ENCODE measurements at places on chromosomes 2 and 18.
A peak's percentile ranks its signal among the peaks of the same experiment; 100 is the strongest.

DNA sequence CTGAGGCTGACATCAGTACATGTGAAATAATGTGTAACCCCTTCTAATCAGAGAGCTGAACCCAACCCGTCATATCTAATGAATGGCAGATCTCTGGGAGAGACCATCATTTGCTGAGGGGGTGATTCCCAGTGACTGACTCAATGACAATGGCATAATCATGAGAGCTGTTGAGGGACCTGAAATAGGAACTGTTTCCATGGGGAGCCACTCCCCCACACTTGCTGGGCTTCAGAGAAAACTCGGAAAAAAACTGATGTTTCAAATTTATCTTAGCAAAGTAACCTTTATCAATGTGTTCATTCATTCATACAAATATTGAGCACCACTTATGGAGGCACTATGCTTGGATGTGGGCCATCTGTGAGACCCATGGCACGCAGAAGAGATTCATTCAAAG, 93.4 kb upstream of the ZBTB14 start:
- DNase-seq = no peak

DNA sequence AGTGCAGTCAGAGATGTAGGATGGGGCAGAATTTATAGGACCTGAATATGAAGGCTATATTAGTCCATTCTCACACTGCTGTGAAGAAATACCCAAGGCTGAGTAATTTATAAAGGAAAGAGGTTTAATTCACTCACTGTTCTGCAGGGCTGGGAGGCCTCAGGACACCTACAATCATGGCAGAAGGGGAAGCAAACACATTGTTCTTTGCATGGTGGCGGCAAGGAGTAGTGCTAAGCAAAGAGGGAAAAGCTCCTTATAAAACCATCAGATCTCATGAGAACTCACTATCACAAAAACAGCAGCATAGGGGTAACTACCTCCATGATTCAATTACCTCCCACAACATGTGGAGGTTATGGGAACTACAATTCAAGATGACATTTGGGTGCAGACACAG, 76.8 kb upstream of the MSTN start:
- DNase-seq = no peak

DNA sequence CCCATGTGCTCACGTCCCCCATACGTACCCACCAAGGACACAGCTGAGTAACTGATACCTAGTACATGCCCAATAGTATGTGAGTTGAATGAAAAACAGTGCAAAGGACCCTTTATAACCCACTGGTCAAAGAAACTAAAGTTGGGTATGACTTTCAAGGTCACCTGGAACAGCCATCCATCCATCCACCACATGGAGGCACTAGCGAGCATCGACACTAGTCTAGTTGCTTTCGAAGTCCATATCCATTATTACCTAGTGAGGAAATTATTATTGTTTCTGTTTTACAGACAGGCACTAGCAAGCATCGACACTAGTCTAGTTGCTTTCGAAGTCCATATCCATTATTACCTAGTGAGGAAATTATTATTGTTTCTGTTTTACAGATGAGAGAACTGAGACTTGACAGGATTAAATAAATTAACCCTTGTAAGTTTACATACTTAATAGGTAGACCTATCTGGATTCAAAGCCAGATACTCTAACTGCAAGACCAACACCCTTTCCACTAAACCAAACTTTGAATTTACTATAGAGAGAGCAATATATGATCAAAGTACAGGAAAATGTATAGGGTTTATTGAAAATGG, 233.7 kb downstream of the METTL4 start:
- DNase-seq = peak; percentile 34

DNA sequence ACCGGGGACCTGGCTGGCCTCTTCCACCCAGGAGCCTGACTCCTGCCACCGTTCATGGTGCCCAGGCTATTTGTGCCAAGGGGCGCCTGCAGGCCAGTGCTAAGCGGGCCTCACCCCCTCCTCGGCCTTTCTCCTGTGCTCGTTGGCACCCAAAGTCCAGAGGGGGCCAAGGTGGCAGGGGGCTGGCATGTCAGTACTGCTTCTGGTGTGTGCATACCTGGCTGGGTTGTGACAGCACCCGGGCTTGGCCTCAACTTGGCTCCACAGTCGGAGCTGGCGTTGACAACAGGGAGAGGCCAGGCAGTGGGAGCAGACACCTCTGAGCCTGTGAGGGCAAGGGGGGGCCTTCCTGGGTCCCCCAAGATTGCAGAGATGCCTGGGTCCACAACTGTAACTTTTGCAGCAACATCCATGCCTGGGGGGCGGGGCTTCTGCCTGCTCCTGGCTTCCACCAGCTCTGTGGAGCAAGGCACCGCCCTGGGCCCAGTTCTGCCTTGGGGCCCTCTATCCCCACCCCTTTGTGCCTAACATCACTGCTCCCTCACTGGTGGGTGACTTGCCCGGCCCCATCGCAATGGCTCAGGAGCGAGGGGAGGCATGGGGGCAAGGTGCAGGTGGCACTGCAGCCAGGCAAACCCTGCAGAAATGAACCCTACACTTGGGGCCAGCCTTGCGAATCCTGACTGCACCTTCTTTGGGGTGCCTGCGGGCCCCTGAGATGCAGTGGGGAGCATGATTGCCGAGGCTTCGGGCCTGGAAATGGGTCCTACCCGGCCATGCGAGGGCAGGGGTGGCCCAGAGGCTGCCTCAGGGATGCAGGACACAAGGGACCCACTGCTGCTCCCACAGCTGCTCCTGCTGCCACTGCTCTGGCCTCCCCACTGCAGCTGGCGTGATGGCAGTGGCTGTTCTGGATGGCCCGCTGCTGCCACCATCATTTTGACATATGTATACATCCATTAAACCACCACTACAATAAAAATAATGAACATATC, 35.9 kb downstream of the PTPN4 start:
- DNase-seq = no peak

DNA sequence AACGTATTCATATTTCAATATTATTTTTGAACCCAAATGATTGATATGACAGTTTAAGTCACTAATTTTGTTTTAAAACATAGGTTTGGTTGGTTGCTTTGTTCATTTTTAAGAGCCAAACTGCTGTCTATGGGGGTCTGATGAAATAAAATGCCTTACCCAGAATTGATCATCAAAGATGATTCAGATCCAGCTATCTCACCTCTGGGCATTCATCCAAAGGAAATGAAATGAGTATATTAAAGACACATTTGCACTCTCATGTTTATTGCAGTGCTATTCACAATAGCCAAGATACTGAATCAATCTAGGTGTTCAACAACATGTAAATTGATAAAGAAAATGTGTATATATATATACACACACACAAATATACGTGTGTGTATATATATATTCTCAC, 326.9 kb upstream of the GULP1 start:
- no peak for DNase-seq

DNA sequence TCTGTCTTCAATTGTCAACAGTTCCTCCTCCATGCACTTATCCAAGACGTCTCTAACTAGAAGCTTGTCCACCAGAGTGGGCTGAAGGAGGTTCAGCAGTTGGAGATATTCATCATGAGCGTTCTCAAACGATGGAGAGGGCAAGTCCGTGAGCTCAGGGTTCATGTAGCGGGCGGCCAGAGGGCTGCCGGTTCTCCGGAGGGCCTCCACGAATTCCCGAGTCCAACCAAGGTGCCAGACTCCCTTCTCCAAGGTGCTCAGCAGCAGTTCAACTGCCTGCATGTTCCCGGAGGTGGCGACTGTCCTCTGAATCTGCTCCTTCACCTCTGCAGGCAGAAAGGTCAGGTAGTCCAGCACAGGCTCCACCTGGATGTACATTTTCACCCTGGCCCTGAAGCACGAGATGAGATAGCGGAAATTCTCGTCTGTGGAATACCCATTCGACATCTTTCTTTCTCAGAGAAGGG, 590 bp downstream of the IFIH1 start:
- peak; percentile 65 for DNase-seq

DNA sequence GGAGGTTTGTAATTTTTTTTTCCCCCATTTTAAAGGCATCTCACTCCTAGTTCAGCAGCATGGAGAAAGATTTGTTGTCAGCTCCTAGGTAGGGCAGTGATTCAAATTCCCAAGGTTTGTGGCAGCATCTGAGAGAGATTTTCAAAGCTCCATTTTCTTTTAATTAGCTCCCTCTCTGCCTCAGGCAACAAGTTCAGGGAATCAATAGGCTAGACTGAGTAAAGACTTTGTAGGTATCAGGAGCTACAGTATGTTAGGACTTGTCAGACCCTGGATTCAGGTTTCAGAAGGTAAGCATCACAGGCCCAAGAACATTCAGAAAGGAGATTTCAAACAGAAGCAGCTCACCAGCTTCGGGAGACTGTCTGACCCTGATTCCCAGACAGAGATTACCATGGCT, 273.3 kb upstream of the ERBB4 start:
- no peak for DNase-seq

GRCh38 chr2:183037074-183037552, 1.1 kb downstream of the NCKAP1 start:
- DNase-seq = no peak

DNA sequence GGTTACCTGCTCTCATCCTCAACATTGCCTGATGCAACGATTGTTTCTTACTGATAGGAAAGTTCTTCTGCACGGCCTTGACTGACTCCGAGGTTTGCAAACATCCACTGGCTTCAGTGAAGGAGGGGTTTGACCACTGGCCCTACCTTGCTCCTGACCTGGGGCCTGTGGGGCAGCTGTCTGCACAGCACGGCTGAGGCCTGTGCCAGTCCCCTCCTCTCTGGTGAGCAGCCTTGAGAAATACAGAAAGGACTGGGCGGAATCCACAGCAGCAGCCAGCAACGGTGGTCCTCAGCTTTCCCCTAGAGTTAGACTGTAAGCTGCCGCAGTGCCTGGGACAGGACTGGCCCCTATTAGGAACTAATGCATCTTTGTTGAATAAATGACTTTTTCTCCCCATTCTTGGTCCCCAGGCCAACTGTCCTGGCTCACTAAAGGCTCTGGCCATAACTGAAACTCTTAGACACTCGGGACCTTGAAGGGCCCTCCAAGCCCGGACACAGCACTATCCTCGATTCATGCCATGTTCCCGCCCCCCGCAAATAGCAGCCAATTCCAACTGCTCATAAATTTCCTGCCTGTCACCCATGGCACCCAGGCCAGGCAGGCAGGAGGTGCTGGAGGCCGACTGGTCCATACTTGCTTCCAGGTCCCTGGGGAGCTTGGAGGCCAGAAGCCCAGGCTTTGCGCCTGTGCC, 26.7 kb downstream of the ATOH8 start:
- DNase-seq = no peak

DNA sequence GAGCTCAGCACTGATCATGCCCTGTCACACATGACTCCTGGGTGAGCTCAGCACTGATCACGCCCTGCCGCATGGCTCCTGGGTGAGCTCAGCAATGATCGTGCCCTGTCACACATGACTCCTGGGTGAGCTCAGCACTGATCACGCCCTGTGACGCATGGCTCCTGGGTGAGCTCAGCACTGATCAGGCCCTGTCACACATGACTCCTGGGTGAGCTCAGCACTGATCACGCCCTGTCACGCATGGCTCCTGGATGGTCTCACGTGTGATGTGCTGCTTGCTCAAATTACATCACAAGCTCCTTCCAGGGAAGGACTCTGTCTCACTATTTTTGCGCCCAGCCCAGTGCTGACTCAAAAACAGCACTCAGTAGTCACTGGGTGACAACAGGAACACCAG, 258.0 kb downstream of the HDAC4 start:
- DNase-seq = no peak

- DNase-seq = peak; percentile 87
These were observed 19.9 kb upstream of the CABYR start for GRCh38 chr18:24118750-24119577.

- no peak for DNase-seq
These were observed 3.7 kb downstream of the SERPINB5 start for GRCh38 chr18:63480476-63480875.

- no peak for DNase-seq
These were observed 1202.8 kb upstream of the ACVR2A start for GRCh38 chr2:146642066-146642465.

- no peak for DNase-seq
These were observed 285.3 kb downstream of the RAD51AP2 start for GRCh38 chr2:17232776-17233556.

GRCh38 chr2:218536804-218537494, 31.2 kb downstream of the USP37 start:
- DNase-seq = no peak

- DNase-seq = no peak
These were observed 45.2 kb downstream of the SLC30A6 start for GRCh38 chr2:32210767-32211408.

GRCh38 chr2:74593826-74594772, 39.6 kb downstream of the DOK1 start:
- DNase-seq = no peak

GRCh38 chr2:127581050-127581345, 45.5 kb downstream of the MYO7B start:
- peak; percentile 6 for DNase-seq

All from activated T-cell treated with anti-CD3 and anti-CD28 coated beads, Interleukin-2, amount 50 U/mL, for 48 hours (primary cell).